ENCODE measurements at places on chromosomes 2 and 18.

GRCh38 chr2:29375843-29376242, 260.6 kb downstream of the CLIP4 start:
- no peak for DNase-seq

- no peak for DNase-seq
Observed at GRCh38 chr18:75218065-75218923, 7.7 kb downstream of the TSHZ1 start.

- no peak for DNase-seq
Observed at GRCh38 chr18:63799189-63799588, 24.0 kb downstream of the SERPINB7 start.

- DNase-seq = no peak
Observed at GRCh38 chr2:233387667-233388528, 33.6 kb downstream of the DGKD start.

DNA sequence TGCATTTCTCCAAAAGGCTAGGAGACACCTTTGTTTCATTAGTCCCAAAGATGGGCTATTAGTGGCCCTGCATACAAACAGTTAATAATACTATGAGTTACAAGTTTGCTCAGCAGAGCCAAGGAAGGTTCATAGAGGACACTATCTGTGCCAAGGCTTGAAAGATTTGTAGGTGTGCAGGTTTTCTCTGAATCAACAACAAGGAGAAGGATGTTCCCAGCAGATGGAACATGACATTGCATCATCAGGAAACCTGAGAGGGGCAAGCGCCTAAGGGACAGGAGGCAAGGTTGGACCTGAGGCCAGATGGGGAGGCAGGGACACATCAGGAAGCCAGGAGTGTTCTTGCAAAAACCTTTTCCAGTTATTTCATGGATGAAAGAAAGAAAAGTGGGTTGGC, 35.4 kb upstream of the STK17B start:
- DNase-seq = no peak

GRCh38 chr18:5173646-5174045, 23.4 kb downstream of the AKAIN1 start:
- DNase-seq = no peak

GRCh38 chr2:143793381-143793780, 664.2 kb downstream of the ARHGAP15 start:
- no peak for DNase-seq

DNA sequence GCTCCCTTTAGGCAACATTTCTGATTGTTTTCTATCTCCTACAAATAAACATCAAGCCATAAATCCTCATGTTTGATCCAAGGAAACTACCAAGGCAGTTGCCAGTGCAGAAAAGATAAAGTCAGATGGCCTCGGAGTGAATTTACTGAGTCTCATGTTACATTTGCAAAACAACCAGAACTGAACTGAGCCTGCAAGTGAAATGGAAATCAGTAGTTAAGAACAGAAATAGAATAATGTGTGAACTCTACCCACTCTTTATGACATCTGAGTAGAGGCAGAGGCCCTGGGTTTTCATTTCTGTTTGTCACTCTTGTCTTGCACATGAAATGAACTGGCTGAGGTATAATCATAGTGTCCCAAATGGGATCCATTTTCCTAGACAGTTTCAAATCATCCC, 20.4 kb upstream of the DAPL1 start:
- DNase-seq = no peak
